ENCODE measurements at places on chromosomes 1 and 21.

GRCh38 chr21:44359396-44359795 lies 6.0 kb downstream of the TRPM2 start:
- no peak for DNase-seq

DNA sequence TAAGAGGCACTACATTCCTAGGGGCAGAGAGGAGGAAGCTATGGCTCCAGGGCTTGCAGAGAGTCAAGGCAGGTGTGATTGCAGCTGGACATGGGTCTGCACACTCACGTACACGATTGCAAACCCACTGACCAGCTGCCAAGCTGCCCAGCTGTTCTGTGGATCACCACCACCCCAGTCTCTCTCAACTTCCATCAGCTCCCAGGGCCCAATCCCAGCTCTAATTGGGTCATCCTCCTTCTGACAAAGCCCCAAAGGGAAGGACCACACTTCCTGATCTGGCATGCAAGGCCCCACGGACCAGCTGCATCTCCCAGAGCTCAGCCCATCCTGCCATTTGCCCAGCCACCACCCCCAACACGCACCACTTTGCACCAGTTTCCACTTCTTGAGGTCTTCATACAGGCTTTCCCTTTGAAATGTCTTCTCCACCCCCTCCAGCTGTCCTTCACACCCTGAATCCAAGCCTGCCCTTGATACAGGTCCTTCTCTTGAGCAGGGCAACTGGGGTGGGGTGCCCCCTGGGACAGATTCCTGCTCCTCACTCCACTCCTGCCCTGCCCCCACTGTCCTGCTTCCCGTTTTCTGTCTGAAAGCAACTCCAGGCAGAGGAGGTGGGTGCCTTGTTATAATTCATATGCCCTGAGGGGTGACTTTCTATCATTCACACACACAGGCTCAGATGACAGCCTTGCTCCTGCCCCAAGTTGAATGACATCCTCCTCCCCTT lies 179.4 kb upstream of the EDN2 start:
- DNase-seq = no peak

DNA sequence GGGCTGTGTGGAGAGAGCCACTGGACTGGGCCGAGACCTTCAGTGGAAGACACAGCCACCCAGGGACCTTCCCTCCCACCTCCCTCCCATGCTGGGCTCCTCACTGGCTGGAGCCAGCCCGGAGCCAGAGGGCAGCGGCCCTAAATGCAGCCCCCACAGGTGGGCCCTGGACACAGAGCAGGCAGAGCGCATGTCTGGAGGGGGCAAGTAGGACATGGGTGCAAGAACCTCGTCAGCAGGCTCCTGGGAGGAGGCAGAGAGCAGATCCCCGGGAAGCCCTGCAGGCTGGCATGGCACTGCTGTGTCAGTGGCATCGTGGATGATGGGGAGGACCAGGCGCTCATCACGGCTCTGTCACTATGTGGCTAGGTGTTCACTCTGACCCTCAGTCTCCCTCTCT lies 45.7 kb downstream of the DMRTB1 start:
- DNase-seq = no peak

GRCh38 chr1:214377886-214378285 lies 96.9 kb downstream of the SMYD2 start:
- no peak for DNase-seq

Data from NCI-H1048 (cell line).